ENCODE measurements at places on chromosomes 2 and 18. TPM values are rescaled to one million over a fixed set of nuclear protein-coding genes. Genes with fewer than 3 reads are reported as not detected.

The APOB gene
- total RNA-seq = 2,659 TPM

The MAPRE3 gene
- total RNA-seq = 4.2 TPM

The DCC gene
- 0.13 TPM for total RNA-seq

- no peak for DNase-seq
These were observed 608.3 kb downstream of the GALR1 start for GRCh38 chr18:77857678-77858655.

GRCh38 chr2:99879481-99879880, 262.9 kb downstream of the AFF3 start:
- DNase-seq = no peak
